ENCODE measurements at places on chromosomes 6 and 20.

DNA sequence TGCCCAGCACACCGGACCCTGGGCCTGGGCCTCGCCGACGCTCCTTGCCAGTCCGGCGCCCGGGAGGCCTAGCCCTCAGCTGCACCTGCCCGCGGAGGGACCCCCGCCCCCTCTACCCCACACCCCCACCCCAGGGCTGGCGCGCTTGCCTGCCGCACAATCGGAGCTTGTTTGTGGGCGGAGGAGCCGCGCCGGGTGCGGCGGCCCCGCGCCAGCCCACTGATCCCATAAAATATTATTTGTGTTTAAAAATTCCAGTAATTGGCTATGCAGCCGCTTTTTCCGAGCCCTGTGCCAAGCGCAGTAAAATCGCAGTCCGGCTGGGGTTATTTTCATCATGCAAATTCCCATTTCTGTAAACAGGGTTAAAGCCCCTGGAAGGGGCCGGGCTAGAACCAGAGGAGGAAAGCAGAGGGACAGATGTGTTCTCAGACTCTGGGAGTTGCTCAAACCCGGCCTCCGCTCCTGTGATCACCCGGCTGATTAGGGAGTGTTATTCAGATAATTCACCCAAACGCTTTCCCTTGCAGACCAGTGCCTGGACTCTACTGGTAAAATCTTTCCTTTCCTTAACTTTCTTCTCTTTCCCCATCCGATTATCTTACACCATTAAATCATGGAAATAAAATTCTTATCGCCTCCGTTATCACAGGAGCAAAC is 93.1 kb downstream of the NCR2 start:
- no peak for DNase-seq

GRCh38 chr6:47804821-47805220 is 23.0 kb downstream of the OPN5 start:
- DNase-seq = no peak

- DNase-seq = no peak
Measured at GRCh38 chr6:105177556-105177955, 2.3 kb downstream of the POPDC3 start.

- no peak for DNase-seq
Measured at GRCh38 chr20:4195499-4195898, 180.1 kb upstream of the RNF24 start.

- no peak for DNase-seq
Measured at GRCh38 chr6:43475516-43475915, 1.9 kb upstream of the TJAP1 start.

- no peak for DNase-seq
Measured at GRCh38 chr20:62898093-62898964, 28.0 kb downstream of the DIDO1 start.

- DNase-seq = no peak
Measured at GRCh38 chr20:14830899-14831298, 493.5 kb upstream of the FLRT3 start.

DNA sequence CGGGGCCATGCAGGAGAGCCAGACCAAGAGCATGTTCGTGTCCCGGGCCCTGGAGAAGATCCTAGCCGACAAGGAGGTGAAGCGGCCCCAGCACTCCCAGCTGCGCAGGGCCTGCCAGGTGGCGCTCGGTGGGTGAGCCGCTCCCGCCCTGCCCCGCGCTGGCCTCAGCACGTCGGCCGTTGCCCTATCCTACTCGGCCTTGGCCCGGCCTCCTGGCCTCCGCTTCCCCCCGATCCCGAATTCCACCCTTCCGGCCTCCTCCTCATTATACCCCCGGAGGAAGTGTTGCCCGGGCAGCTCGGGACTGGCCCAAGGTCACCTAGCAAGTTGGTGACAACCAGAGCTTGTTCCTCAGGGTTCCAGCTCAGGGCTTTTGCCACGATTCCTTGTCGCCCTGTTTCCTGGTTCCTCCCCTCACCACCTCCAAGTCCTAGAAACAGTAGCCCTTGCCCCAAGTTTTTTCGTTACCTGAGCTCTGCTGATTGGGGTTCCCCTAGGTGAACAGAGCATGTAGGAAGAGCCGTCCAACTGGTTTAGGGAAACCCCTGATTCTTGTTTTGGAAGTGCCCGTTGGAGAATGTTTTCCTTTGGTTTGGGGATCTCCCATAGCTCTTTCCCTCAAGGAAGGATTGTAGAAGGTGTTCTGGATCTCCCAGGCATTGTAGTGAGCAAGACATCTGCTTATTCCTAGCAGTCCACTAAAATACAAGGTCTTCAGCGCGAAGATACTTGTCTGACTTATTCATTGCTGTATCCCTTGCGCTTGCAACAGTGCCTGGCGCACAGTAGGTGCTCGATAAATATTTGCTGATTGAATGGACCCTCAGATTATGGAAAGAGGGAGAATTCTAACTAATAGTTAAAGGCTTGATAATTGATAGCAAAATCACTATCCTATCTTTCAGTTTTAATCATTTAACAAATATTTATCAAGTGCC is 641 bp downstream of the ARFGEF2 start:
- DNase-seq = peak; percentile 23

DNA sequence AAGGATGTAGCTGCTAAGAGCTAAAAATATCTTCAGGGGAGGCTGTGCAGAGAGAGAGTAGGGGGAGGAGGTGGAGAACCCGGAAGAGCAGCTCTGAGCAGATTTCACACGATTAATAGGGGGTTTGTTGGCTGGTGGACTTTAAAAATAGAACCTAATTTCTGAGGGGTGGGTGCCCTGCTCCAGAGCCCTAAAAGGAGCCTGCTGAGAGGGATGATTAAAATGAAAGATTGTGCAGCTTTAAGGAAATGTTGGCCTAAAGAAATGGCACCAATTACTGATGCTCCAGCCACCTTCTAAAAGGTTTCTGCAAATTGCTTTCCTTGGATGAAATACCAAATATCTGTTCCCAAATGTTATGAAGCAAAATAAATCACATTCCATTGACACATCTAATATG is 202.8 kb upstream of the BTBD3 start:
- no peak for DNase-seq

- DNase-seq = no peak
Measured at GRCh38 chr6:35703554-35703953, 14.8 kb upstream of the FKBP5 start.

- no peak for DNase-seq
Measured at GRCh38 chr20:16970776-16971175, 222.6 kb downstream of the OTOR start.

- DNase-seq = no peak
Measured at GRCh38 chr20:8505476-8506200, 373.6 kb downstream of the PLCB1 start.

- no peak for DNase-seq
Measured at GRCh38 chr20:50292079-50292590, 101.5 kb downstream of the CEBPB start.

DNA sequence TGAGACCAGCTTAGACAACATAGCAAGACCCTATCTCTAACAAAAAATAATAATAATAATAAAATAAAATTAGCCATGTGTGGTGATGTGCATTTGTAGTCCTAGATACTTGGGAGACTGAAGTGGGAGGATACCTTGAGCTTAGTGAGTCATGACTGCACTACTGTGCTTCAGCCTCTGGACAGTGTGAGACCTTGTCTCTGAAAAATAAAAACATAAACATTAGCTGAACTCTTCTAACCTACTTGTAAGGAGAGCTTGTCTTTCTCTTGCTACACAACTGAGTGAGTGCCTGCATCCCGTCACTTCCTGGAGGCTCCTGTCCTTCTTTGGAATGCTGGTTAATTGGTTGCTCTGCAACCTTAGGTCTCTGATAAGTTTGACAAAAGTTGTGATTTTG is 5.1 kb upstream of the DBNDD2 start:
- no peak for DNase-seq

GRCh38 chr20:48949304-48950170 is 28.0 kb downstream of the ARFGEF2 start:
- no peak for DNase-seq

DNA sequence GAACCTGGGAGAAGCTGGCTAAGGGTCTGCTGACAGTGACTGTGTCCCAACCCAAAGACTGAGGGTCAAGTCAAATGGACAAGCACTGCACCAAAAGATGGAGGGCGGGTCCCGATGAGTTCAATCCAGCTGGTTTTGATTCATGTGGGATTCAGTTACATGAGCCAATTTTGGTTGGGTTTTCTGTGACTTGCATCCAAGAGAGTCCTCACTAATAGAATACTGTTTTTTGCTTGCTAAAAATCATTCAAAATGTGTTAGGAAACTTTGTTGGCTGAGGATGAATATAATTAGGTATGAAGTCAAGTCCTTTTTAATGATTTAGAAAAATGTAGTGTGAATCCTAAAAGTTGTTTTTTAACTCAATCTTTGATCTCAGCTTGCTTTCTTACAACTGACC is 323.8 kb upstream of the NOX3 start:
- no peak for DNase-seq

DNA sequence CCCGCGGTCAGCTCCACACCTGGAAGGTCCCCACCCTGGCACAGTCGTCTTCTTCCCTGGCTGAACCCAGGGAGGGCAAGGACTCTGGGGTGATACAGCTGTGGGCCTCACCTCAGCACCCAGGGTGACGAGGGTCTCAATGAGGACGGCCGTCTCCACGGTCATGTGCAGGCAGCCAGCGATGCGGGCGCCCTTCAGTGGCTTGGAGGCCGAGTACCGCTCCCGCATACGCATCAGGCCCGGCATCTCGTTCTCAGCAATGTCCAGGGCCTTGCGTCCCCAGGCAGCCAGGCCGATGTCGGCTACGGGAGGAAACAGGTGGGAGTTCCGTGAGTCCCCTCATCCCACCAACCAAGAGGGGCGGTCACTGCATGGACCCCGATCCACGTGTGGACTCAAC is 7.9 kb downstream of the AHCY start:
- no peak for DNase-seq

GRCh38 chr6:138873191-138873590 is 77.3 kb downstream of the ECT2L start:
- no peak for DNase-seq

DNA sequence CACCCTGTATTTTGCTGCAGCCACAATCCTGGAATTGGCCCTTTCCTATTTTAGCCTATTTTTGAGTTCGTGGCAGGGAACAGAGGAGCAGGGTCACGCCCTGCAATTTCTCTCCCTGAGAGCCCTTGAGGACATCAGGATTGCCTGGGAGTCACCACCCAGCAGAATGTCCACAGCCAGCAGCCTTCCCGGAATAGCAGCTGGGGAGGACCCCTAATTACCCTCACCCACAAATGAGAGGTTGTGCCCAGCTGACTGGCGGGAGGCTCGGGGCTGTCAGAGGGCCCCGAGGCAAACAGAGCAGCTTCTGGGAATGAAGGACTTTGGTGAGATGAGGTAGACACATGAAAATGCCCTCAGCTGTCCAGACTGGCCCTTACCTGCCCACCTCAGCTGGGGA is 165.1 kb downstream of the PREX1 start:
- no peak for DNase-seq

GRCh38 chr20:49320460-49320859 is 42.6 kb upstream of the ZNFX1 start:
- DNase-seq = peak; percentile 30

DNA sequence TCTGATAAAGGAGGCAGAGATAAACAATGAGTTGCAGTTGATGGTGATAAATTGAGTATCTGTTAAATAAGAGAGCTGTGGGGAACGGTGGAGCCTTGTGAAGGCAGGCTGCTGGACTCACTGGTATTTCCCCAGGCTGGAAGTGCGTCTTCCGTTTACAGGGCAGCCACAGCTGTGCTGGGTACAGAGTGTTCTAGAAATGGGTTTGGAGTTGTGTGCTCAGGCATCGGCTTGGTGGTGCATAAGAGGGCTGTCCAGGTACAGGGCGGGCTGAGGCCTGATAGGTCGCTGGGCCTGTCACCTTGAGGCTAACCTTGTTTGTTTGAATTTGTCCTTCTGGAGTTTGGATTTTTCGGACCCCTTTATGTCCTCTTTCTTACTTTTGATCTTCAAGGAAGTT is 39.3 kb downstream of the ARID1B start:
- no peak for DNase-seq

- DNase-seq = peak; percentile 52
Measured at GRCh38 chr20:2217857-2218539, 77.8 kb upstream of the TGM3 start.

- no peak for DNase-seq
Measured at GRCh38 chr6:33880766-33881165, 77.0 kb upstream of the MLN start.

- DNase-seq = no peak
Measured at GRCh38 chr6:12343440-12344162, 53.4 kb downstream of the EDN1 start.

DNA sequence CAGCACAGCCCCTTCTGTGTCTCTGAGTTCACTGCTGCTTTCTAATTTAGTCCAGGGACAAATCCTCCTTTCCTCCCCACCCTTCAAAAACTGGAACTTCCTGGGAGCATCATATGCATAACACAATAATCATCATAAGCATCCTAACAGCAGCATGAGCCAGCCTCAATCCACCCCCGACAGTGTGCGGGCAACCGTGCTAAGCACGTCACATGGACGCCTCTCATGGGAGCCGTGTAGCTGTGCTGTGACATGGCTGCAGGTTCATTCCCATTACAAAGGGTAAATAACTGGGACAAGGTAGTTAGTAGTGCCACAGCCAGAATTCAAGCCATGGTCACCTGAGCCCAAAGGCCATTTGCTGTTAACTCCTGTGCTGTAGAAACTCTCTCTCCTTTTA is 24.5 kb upstream of the ULBP3 start:
- DNase-seq = no peak

Measured in RPMI8226 (cell line).